ENCODE measurements at places on chromosomes 12 and 14.

- no peak for DNase-seq
Observed at GRCh38 chr12:102053062-102053349, 8.8 kb downstream of the WASHC3 start.

GRCh38 chr12:9827209-9827888, at the start of gene KLRF1:
Gene KLRF1, plus strand, starts transcription at chr12:9827481. Its CDS starts 64 bp downstream, at chr12:9827545.
- no peak for DNase-seq

DNA sequence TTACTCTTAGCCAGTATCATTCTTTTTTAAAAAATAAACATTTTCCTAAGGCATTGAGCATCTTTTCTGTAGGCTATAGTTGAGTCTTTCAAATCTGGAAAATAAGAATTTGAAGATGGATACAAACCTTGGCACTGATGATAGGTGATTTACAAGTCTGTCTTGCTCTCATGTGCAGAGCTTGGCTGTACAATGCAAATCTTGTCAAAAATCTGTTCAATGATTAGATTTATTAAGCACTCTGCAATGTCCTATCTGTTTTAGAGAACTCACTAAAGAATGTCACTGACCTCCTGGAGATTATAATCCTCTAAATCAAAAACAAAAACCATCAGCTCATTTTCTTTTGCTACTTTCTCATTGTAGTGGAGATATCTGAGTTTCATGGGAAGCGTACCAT, 42.8 kb upstream of the AMIGO2 start:
- DNase-seq, result no peak

DNA sequence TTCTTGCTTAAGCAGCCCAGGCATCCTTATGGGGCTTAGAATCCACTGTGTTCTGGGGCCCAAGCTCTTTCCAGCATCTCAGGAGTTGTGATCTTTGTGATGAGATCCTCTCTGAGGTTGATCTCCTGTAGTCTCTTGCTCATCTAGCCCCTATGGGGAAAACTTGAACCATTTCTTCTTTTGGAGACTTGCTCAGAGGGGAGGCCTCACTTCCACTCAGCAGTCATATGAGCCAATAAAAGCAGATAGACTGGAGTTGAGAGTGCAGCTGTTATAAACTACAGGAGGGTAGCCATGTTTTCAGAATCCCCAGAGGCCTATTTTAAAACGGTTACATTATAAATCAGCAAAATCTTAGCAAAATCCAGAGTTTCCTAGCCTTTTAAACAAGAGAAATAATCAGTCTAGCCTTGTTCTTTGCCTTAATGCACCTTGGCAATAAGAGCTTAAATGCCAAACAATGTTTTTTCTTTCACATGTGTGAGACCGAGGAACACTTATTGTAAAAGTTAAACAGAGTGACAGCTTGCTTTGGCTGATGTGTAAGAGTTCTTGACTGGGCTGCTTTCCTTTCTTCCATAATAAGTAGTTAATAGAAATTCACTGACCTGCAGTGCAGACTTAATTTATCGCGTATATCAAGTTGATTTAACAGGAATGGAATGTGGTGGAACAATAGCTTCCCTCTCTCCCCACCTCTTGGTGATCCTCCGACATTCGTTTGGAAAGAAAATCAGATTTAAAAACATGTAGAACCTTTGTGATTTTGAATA, 168.3 kb downstream of the NEDD1 start:
- DNase-seq, result peak; percentile 11

DNA sequence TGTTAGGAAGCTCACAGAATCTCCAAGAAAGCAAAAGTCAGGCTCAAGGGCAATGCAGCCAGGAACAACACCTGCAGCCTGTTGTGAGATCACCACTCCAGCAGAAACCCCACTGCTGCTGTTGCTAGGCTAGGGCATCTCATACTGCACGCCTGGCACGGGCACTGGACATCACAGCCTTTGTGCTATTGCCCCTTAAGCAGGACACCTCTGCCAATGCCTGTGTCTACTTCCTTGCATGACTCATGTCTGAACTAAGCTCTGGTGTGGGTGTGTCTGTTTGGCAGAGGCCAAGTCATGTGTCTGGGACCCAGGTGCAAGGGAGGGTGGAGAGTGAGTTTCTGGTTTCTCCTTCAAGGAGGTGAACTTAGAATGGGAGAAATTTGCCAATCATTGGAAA, 10.0 kb upstream of the DDX47 start:
- DNase-seq, result no peak

GRCh38 chr14:102075155-102075554, 11.7 kb downstream of the HSP90AA1 start:
- no peak for DNase-seq

DNA sequence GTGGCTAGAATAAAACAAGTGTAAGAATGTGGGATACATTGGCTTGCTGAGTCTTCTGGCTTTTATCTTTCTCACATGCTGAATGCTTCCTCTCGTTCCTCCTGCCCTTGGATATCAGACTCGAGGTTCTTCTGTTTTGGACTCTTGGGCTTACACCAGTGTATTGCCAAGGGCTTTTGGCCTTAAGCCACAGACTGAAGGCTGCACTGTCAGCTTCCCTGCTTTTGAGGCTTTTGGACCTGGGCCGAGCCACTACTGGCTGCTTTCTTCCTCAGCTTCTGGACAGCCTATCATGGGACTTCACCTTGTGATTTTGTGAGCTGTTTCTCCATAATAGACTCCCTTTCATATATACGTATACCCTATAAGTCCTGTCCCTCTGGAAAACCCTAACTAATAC, 300.9 kb upstream of the STXBP6 start:
- DNase-seq, result no peak

GRCh38 chr14:103423050-103423461, 37.8 kb downstream of the MARK3 start:
- DNase-seq, result no peak

GRCh38 chr14:24311837-24312615, 724 bp downstream of the LTB4R start:
- no peak for DNase-seq

DNA sequence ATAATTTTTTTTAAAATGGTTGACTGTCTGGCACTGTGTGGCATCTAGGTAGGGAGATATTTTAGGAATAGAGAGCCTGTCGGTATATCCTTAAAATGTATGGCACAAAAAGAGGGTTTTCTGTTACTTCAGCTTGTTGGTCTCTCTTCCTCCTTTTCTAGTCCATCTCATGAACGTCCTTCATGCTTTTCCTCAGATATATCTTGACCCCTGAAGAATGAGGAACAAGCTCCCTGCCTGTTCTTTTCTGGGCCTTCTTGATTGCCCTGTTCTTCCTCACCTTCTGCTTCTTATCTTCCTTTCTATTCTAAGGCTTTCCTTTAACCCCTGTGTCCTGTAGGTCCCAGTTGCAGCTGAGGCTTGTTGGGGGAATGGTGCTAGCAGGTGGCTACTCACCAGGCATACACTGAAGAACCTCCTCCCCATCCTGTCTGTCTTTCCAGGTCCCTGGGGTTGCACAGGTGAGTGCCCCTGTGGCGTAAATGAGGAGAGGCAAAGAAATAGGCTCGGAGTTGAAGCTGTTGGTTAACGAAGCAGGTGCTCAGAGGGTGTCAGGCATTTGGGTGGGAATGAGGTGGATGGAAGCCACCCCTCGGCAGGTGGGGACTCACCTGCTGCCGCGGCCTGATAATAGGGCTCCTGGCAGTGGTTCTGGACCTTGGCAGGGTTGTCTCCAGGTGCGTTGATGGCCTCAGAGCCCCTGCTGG, 7.2 kb upstream of the C1R start:
- no peak for DNase-seq

All from urinary bladder (tissue), 4 donors.